ENCODE measurements at places on chromosomes 7 and 10. TPM values are rescaled to one million over a fixed set of nuclear protein-coding genes. Genes with fewer than 3 reads are reported as not detected.

- no peak overlapping the region for H3K4me3 ChIP-seq
- no peaks in the 10 kb centered on the region for H3K27me3 ChIP-seq
- H3K4me1 ChIP-seq, result peaks cover 4% of the 10 kb centered on the region
- peak overlapping the region; percentile 47 for H3K27ac ChIP-seq
These were observed 8.3 kb downstream of the COBL start for GRCh38 chr7:51308265-51308664.

Gene HMX2
- not detected for polyA plus RNA-seq

Gene FXYD4
- not detected for polyA plus RNA-seq

Gene PKD1L1
- 2.1 TPM for polyA plus RNA-seq

DNA sequence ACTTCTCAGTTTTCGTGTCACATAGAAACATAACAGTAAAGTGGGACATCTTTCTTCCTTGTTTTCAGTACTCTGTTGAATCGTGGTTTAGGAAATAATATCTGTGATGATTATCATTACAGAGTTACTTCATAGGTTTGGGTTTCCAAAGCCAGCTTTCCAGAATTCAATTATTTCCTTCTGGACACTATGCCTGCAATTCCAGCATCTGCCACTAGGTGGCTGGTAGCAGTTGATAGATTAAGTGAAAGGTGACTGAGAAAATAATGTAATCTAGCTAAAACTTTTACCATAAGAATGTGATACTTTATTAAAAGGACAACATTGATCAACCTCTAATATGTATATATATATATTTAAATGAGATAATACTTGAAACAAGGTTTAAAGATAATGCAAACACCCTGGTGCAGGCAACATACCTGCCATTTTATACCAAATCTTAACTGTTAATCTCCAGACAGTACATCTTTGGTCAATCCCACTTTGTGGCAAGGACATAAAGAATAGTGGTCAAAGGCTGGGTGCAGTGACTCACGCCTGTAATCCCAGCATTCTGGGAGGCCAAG lies 102.6 kb downstream of the SH3PXD2A start:
- no peaks in the 10 kb centered on the region for H3K27me3 ChIP-seq
- no peak overlapping the region for H3K4me3 ChIP-seq
- H3K36me3 ChIP-seq, result no peaks in the 10 kb centered on the region
- H3K4me1 ChIP-seq, result peaks cover 20% of the 10 kb centered on the region
- no peak for DNase-seq
